ENCODE measurements at places on chromosomes 4 and X.

DNA sequence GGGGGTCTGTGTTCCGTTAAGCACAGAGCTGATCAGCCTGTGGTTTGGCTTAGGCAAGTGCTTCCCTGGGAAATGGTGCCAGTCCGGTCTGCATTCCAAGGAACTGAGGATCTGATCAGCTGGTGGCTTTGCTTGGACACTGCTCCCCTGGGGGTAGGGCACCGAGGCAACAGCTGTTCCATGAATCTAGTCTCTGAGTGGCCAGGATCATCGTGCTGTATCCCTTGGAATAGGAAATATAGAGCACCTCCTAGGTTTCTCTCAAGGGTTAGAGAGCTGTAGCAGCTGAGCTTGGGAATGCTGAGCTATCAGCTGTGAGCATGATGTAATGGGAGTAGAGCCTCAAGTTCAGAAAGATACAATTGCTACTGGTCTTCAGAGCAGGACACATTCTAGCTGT, 863.9 kb downstream of the RAPGEF2 start:
- DNase-seq, result no peak

DNA sequence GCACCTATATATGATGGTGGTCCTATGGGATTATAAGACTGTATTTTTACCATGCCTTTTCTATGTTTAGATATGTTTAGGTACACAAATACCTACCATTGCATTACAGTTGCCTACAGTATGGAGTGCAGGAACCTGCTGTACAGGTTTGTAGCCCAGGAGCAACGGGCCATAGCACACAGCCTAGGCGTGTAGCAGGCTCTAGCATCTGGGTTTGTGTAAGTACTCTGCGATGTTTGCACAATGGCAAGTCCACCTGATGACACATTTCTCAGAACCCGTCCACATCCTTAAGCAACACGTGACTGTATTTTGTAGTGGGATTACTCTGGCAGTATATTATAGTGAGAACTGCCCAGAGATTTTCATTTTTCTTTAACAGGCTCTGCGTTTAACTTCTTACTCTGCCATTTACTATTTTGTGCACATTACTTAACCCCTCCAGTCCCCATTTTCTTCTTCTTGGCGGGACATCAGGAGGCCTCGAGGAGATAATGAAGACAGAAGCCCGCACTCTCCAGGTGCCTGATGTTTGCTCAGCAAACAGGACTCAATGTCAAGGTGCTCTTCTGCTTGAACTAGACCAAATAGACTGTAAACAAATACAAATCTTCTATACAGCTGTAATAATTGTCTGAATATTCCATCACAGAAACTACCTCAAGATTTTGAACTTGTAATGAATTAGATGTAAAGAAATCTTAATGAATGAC, 102.0 kb upstream of the PDLIM3 start:
- DNase-seq, result no peak

DNA sequence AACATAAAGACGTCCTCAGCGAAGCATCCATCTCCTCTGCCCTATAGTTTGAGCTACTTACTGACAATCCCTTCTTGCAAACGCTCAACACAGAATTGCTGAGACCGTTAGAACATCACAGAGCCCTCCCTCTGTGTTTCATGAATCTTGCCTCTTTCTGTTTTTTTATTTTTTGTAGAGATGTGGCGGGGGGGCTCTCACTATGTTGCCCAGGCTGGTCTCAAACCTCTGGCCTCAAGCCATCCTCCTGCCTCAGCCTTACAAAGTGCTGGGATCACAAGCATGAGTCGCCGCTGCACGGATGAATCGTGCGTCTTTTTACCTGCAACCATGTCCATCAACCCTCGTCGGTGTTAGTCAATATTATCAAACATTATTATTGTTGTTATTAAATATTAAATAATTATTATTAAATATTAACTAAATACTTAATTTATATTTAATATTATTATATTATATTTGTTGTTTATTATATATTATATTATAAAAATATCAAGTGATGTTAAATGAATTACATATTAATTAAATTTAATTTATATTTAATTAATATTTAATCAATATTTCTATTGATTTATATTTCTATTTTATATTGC, 200.7 kb downstream of the CRLF2 start:
- DNase-seq, result no peak

DNA sequence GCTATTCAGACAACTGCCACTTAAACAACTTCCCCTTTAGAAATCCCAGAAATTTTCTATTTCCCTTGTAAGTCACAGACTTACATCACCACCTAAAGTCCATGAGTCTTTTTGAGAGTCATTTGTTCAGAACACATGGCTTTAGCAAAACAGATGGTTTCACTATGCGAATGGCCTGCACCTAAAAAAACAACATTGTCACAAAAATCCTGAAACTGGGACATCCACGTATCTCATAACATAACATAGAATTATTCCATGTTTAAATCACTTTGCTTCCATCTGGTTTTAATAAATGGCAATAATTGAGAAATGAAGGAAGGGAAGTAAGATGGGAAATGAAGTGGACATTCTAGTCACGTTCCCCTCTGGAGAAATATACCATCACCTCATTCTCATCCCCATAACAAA, 155.3 kb upstream of the EDNRA start:
- no peak for DNase-seq

DNA sequence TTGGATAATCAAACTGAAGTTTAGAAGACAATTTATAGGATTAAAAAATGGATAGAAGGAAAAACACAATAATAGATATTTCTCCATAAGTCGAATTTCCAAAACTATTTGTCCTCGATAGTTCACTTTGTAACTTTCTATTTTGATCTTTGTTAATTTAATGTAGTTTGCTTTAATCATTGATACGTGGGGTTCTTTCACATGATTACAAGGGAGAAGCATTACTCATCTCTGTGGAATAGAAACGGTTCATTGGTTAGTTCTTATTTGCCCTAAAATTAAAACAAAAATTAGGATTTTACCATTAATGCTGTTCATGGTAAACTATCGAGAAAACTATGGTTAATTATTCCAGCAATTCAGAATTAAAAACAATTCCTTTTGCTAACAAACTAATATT, 2.1 kb downstream of the TET2 start:
- no peak for DNase-seq

DNA sequence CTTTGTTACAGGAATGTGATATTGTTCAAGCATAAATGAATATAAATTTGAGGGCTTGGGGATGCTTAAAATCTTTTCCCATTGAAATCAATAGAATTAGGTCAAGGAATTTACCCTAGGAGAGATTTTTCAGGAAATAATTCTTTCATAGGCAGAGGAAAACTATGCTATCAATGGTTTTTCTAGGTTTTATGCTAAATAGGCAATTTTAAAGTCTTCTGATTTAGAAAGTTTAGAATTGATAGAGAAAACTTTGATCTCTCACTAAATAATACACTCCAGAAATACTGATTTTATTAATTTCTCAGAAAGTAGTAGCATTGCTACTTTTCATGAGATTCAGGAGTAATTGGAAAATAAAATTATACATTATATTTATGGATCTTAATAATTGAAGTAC, 36.5 kb upstream of the GNRHR start:
- DNase-seq, result no peak

DNA sequence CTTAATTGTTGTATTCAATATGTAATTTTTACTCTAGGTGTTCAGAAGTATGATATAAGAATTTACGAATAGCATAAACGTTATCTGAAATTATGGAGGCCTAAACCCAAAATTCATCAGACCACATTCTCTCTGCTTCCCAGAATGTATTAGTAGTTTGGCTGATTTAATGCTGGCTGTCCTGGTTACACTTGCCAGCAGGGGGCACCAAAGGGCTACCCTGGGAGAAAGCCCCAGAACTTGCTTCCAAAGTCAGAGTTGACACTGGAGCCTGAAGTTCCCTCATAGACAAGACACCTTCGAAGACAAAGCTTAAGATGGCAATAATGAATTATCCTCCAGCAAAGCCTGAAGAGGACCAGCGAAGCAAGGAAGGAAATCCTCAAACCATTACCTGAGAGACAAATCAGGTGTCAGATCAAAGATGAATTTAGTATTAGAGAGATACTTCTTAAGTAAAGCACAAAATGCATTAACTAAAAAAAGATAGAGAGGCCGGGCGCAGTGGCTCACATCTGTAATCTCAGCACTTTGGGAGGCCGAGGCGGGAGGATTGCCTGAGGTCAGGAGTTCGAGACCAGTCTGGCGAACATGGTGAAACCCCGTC, 11.3 kb upstream of the ANOS1 start:
- DNase-seq, result no peak

All from non-pigmented ciliary epithelial cell (primary cell).